ENCODE measurements at places on chromosomes 16 and 17. TPM values are rescaled to one million over a fixed set of nuclear protein-coding genes. Genes with fewer than 3 reads are reported as not detected.

The SPATA32 gene
- not detected for total RNA-seq

- no peak for DNase-seq
Observed at GRCh38 chr17:15884731-15885130, 60.2 kb upstream of the ADORA2B start.

GRCh38 chr17:36931096-36931696 lies 6.1 kb upstream of the LHX1 start:
- DNase-seq: no peak

GRCh38 chr17:49387498-49388289 lies 25.6 kb upstream of the ZNF652 start:
- DNase-seq: no peak

DNA sequence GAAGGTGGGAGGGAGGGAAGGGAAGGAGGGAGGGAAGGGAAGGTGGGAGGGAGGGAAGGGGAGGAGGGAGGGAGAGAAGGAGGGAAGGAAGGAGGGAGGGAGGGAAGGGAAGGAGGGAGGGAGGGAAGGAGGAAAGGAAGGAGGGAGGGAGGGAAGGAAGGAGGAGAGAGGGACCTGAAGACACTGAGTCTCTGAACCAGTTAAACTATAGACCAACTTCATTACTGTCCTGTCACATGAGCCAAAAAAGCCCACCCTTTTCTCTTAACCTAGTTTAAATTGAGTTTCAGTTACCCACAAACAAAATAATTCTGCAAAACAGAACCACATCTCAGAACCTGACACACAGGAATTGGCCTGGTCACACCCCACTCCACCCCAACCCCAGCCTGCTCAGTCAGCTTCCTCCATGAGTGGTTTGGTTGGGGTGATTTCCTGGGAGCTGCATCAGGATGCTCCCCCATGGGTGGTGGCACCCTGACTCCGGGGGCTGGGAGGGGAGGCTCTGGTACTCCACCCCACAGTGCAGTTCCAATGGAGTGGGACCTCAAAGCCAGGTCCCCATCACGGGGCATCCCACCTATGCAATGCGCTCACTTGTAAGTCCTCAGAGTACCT lies 4.7 kb upstream of the PRR29 start:
- DNase-seq: no peak

The KRT32 gene
- not detected for total RNA-seq

DNA sequence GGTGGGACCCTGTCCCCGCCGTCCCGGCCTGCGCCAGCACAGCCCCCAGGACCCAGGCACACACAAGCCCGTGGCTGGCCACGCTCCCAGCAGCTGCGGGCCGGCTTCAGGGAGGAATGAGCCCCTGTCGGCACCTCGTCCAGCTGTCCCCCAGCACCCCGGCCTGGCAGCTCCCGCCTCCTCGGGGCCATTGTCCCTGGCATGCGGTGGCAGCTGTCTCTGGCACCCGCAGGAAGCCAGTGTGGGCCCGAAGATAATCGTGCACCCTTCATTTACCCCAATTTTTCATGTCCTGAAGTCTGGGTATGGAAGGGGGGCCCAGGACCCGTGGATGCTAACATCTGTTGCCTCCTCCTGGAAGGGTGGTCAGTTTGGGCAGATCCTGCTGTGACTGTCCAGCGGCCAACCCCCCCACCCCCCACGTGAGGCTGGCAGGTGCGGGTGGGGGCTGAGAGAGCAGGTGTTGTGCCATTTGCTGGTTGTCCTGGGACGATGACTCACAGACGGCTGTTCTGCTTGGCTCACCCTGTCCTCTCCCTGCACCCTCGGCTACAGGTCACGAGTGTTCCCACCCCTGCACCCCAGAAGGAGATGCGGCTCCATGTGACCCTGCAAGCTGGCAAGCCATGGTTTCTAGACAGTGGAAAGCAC lies 4.0 kb upstream of the LMF1 start:
- no peak for DNase-seq

The MED9 gene
- total RNA-seq: 14.1 TPM

DNA sequence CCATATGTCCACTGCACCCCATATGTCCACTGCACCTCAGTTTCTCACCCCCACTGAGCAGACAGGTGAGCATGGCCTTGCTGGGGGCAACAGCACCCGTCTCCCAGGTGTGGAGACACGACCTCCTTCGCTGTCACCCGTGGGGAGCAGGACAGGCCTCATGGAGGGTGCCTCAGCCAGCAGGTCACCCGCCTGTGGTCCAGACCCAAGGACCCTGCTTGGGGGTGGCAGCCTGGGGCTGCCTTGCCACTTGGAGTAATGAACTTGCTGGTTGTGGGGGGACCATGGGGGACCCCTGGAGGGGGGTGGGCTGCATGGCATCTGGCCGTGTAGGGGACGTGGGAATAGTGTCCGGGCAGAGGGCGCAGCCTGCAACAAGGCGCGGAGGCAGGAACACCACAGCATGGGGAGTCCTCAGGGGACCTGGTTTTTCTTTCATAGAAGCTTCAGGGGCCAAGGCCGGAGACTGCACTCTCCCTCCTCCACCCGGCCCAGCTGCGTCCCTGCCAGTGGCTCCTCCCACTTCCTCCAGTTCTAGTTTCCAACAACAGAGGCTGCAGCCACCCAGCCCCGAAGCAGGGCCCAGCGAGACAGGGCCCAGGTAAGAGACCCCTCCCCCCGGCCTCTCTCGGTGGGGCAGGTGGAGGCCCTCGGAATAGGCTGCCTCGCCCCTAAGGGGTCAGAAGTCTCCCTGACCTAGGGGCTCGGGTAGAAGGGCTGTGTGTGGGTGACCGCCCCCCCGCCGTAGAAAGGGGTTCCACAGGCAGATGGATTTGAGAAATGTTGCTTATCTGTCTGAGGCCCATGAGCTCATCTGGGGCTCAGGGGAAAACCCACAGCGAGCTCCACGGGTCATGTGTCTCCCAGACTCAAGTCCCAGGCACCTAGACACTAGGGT lies at the start of gene NHLRC4:
NHLRC4 (plus strand) TSS at position 531 of the 898 bp plus-strand sequence. CDS start 1,043 bp downstream, outside the sequence.
- DNase-seq: peak; percentile 91

DNA sequence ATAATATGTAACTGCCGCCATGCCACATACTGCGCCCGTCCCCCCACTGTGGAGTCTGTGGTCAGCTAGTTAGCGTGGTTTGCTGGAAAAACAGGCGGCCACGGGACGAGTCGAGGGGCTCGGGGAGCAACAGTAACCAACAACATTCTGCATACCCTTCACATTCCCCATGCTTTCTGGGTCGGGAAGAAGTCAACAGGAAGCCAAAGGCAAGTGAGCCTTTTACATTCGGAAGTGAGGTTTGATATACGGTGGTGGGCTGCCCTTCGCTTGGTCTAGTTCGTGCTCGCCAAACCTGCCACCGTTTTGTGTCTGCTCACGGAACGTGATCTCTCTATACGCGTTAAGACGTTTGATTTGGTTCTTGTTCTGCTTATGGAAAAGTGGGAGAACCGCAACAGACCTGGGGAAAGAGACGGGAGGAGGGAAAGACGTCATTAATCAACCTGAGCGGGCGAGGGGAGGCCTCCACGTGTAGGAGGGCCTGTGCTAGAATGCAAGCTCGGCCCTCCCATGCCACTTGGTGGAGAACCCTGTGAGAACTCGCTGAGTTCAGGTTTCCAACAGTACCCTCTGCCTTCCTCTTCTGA lies 28.9 kb upstream of the CFAP20 start:
- DNase-seq: no peak

DNA sequence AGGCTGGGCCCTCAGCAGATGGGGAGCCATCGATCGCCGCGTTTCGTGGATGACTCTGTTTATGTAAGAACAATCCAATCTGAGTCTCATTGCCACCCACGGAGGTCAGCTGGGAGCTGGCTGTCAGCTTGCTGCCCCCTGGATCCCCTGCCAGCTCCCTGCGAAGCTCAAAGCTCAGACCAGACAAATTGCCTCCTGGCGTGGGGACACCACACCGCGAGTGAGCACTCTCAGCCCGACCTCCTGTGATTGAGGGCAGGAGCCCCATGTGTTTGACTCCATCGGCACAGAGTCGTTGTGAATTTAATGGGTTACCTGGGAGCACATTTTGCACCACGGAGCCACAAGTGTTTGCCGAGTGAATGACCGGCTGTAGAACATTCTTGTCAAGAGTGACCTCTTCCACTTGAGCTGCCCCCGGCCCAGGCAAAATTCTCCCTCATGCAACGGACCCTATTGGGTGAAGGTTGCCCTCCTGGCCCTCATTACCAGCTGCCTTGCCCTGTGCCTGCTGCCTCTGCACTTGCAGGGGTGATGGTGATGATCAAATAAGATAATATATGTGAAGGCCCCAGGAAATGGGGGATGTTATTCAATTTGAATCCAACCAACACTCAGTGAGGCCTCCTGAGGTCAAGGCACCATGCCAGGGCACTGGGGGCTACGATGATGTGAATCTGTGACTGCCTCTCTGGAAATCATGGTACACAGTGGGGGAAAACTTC lies 7.6 kb upstream of the GFAP start:
- no peak for DNase-seq

GRCh38 chr16:3465911-3466584 lies 22.6 kb downstream of the NAA60 start:
- DNase-seq: no peak

The STH gene
- not detected for total RNA-seq
